ENCODE measurements at places on chromosomes 16 and 17. TPM values are rescaled to one million over a fixed set of nuclear protein-coding genes. Genes with fewer than 3 reads are reported as not detected.

The ULK2 gene
- total RNA-seq: 14.9 TPM

The ASB16 gene
- not detected for total RNA-seq

The TMIGD1 gene
- total RNA-seq: not detected

The TBC1D3B gene
- 2.5 TPM for total RNA-seq

The CPHXL2 gene
- not detected for total RNA-seq

The ABCC12 gene
- 0.05 TPM for total RNA-seq

The C16orf96 gene
- total RNA-seq: not detected

The NLE1 gene
- 35.8 TPM for total RNA-seq

The MRTFB gene
- total RNA-seq: 14.6 TPM

The ATAD5 gene
- 3.1 TPM for total RNA-seq

The GLYR1 gene
- 38.0 TPM for total RNA-seq

The MT1B gene
- total RNA-seq: 0.53 TPM

The KRT14 gene
- 0.17 TPM for total RNA-seq

The BLMH gene
- total RNA-seq: 39.8 TPM

The CX3CL1 gene
- total RNA-seq: 0.22 TPM

The PIGL gene
- total RNA-seq: 17.5 TPM

The TPSG1 gene
- not detected for total RNA-seq

The KRTAP9-2 gene
- total RNA-seq: not detected

The GPT2 gene
- 11.0 TPM for total RNA-seq

The SPIRE2 gene
- total RNA-seq: 6.9 TPM

The CLEC3A gene
- total RNA-seq: not detected

The VMO1 gene
- 1.1 TPM for total RNA-seq

The UBE2O gene
- total RNA-seq: 27.8 TPM

The HIGD1B gene
- not detected for total RNA-seq

The CCL5 gene
- total RNA-seq: 1.5 TPM

The CMTM2 gene
- not detected for total RNA-seq

Measured in A549 treated with Hydrocortisone at 1 μM for 4 hours (cell line).